NCI-H524 (cell line): ENCODE measurements at places on chromosomes 4 and X.

DNA sequence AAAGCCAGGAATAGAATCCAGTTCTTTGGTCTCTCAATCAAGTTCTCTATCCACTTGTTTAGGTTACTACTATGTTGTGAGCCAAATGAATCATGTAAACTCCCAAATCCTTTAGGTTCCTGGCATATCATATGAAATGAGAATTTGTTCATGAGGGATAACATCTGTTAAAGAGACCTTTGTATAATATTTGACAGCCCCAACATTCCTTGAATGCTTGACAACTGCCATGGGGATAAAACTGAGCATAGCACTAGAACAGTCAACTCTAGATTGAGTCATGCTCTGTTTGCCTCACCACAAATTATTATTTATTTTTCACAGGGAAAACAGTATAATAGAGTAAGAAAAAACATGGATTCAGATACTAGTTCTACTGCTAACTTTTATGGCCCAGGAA is 93.3 kb downstream of the NAA11 start:
- DNase-seq = no peak

GRCh38 chr4:168908093-168908492 is 102.0 kb downstream of the CBR4 start:
- DNase-seq = no peak

- DNase-seq = peak; percentile 16
Measured at GRCh38 chrX:48833542-48834138, 1.8 kb downstream of the PCSK1N start.

- DNase-seq = peak; percentile 30
Measured at GRCh38 chr4:58566260-58566659, 1456.1 kb upstream of the IGFBP7 start.

- no peak for DNase-seq
Measured at GRCh38 chrX:78946178-78946931, 1.2 kb downstream of the P2RY10 start.

DNA sequence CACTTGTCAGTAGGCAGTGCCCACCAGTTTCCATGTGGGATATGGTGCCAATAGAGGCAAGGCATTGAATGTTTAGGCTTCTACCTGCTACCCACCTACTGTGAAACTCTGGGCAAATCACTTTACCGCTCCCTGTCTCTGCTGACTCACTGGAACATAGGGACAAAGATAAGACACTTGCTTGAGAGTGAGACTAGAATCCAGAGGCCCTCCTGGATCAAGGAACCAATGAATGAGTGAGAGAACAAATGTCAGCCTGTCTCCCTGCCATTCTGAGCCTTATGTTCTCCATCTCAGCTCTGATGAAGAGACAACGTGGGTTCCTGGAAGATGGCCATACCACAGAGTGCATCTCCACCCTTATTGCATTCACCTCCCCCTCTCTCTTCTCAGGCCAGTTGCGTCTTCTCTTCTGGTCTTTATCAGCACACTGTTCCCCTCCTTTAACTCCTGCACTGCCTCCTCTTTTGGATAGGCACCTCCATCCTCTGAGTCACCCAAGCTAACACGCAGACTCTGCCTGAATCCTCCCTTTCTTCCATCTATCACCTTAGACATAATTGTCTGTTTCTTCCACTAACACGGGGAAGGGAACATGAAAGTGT is 15.4 kb upstream of the PRRG3 start:
- no peak for DNase-seq
